ENCODE measurements at places on chromosomes 11 and 22.

DNA sequence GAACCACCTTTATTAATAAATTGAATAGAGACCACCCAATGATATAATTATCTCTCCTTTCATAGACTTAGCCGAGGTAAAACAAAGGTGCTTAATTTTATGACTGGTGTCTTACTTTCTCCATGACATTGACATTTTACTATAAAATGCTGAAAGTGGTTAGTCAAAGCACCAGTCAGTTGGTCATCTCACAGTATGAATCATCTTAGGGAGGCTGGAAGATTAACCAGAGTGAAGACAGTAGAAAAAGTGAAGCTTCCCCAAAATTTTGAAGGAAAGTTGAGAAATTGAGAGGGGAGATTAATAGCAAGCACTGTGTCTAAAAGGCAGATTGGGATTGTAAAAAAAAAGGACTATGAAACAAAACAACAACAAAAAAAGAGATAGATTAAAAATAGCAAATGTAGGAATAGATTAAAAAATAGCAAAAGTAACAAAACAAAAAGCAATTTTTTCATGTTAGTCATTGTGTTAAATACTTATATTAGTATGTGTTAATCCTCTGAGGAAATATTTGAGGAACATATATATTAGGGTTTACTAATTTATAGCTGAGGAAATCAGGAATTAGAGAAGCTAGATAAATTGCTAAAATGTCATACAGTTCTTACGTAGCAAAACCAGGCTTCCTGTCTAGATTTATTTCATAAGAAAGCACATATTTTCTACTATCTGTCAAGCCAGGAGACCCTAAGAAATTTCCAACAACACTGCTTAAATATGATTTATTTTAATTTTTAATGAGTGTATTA is 557.3 kb upstream of the ANO5 start:
- no peak for DNase-seq

DNA sequence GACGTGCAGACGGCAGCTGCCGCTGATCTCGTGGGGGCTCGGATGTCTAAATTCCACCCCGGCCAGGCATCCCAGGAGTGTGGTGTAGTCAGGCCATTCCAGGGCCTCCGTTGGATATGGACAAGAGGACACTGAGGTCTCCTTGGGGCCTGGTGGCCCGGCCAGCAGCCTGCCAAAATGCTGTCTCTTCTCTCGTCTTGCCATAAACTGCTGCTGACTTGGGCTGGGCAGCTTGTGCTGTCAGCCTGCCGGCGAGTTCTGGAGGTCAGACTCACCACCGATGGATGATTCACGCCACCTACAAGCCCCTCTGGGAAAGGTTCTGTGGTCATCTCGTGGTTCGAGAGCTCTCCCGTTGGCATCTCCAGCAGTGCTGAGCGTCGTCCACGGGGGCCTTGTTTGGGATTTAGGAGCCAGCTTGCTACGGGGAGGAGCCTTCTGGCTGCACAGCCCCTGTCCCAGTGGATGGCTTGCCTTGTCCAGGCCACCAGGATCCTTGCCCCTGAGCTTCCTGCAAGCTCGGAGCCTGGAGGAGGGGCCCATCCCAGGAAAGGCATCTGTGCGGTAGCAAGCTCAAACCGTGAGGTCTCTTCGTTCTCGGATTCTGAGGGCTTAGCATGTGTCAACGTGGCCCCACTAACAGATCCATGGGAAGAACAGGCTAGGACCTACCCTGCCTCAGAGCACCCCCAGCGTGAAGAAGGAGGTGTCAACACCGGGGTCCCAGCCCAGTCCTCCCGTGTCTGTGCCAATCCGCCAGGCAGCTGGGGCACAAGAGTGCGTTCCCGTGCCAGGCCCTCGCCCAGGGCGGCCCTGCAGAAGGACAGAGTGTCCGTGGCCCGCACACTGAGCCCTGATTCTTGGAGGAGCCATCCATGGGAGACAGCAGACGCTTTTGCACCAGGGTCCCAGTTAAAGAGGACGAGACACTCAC is 1114.1 kb downstream of the BRD1 start:
- DNase-seq, result no peak

DNA sequence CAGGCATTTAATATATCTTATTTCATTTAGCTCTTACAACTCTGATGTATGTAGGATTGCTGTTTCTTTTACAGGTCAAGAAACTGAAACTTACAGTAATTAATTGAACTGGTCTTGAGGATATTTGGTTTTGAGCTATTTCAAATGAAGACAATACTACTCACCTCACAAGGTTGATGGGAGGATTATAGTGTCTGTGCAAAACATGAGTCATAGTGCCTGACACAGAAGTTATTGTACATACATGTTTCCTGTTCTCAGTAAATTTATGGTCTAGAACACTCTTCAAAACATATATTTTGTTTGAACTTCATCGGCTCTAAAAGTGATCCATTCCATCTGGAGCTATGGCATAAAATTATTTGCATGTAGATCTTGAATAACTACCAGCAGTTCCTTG is 61.9 kb downstream of the CECR2 start:
- no peak for DNase-seq

GRCh38 chr11:70421123-70421522 is 22.8 kb downstream of the CTTN start:
- DNase-seq, result peak; percentile 65

GRCh38 chr22:42236268-42236667 is 34.2 kb downstream of the TCF20 start:
- no peak for DNase-seq

DNA sequence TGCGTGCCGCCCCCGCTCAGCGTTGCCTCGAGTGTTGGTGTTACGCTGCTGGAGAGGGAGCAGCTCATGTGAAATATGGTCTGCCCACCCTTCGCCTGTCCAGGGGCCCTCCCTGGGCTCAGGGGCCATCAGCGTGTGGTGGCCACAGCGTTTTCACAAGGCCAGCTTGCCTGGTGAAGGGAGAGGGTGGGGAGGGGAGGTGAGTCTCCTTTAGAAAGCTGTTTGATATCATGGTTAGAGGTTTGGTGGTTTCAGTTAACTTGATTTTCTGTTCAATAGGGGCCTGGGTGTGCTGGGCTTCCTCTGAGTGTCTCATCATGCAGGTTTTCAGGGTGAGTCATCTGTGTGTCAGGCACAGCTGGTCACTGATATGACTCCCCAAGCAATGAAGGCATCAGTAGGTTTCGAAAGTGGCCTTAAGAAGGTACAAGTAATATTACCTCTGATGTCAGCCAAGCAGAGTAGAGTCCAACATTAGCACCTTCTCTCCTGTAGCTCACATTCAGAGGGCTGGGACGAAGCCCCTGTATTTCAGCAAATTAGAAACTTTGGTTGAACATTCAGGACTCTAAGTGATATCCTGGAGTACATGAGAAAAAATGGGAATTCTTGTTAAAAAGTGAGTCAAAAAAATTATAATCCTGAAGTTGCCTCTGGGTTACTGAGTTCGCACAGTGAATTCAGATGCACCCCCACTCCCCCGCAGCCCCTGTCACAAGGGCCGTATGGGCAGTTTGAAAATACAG is 172.5 kb downstream of the TBC1D22A start:
- DNase-seq, result peak; percentile 31

GRCh38 chr11:59078435-59078834 is 7.7 kb upstream of the GLYATL1B start:
- peak; percentile 16 for DNase-seq

- DNase-seq, result no peak
Observed at GRCh38 chr11:27363576-27364117, 632 bp upstream of the CCDC34 start.

- no peak for DNase-seq
Observed at GRCh38 chr11:65997286-65997685, 4.7 kb downstream of the EIF1AD start.

- DNase-seq, result no peak
Observed at GRCh38 chr11:112837162-112837826, 123.9 kb upstream of the NCAM1 start.

GRCh38 chr11:68142028-68142412 is 20.8 kb upstream of the CHKA start:
- peak; percentile 87 for DNase-seq

Measured in hematopoietic multipotent progenitor cell (in vitro differentiated cells).